D341Med (cell line): ENCODE measurements at places on chromosomes 2 and 18.

- DNase-seq = no peak
Measured at GRCh38 chr18:3273042-3273441, 11.1 kb downstream of the MYL12B start.

GRCh38 chr18:60188958-60189357, 183.6 kb downstream of the MC4R start:
- DNase-seq = no peak

GRCh38 chr2:100783987-100784386, 36.0 kb upstream of the NPAS2 start:
- no peak for DNase-seq

DNA sequence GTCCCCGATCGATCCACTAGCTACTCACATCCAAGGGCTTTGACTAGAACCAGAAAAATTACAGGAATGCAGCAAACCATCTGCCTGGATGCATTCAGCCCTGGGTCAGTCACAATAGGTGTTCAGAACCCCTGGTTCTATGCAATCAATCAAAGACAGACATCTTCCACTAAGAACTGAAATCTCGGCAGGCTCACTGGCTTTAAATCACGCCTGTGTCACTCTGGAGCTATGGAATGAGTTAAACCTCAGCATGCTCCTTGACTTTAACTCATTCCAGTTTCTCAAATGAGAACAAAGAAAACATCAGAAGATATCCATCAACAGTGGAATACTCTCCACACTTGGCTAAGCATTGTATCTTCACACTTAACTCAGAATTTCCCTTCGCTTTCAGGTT, 68.1 kb upstream of the SPTBN1 start:
- no peak for DNase-seq

GRCh38 chr2:58501371-58502160, 260.4 kb upstream of the FANCL start:
- DNase-seq = no peak

DNA sequence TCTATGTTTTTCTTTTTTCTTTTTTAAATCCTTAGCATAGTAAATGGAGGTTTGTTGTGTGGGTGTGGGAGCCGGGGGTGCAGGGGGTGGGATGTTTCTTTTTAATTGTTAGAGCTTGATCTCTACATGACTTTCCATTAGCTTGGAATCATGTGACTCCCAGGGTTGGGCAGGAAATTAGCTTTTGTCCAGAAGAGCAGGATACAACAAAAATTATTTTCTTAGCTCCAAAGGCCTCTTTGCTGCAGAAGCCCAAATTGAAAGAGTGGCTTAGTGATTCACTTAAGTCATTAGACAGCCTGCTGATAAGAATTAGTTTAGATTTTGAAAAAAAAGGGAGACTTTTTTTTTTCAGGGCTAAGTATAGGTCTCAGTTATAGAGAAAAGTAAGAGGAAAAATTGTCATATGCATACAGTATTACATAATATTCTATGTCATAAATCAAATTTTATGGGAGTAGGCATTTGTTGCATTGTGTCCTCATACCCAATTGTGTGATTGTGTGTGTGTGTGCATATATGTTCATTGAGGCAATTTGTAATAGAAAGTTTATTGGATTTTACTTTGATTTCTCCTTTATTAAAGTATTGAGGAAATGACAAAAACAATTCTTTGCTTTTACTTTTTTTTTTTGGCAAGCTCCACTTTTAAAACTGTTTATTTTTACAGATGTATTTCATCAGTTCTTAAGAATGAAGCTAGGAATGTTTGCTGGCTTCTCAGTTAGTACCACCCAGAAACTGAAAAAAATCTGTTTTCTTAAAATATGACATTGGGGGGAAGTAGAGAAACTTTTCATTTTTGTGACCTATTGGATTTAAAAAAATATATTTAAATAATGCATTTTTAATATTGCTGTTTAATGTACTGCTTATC, 47.4 kb downstream of the TSPYL6 start:
- no peak for DNase-seq

DNA sequence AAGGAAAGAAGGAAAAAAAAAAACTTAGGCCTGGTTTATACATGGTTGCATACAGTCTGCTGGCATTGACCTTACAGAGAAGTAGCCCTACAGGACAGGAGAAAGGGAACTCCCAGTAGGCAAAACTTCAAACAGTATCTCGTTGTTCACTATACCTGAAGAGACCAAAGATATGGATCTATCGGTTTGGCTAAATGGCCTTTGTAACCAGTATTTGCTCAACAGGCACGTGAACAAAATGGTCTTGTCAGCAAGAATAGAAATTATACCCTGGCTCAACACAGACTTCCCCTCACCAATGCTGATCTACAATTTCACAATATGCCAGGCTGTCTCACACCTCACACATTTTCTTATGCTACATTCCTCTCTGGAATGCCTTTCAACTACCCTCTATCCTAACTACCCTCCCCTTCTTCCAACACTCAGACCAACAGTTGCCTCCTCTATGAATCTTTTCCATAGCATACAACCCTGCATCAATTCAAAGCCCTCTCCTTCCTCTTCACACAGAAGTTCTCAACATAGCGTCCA, 13.7 kb downstream of the HYCC2 start:
- DNase-seq = no peak

GRCh38 chr2:11667866-11668637, 1.9 kb downstream of the NTSR2 start:
- DNase-seq = no peak

DNA sequence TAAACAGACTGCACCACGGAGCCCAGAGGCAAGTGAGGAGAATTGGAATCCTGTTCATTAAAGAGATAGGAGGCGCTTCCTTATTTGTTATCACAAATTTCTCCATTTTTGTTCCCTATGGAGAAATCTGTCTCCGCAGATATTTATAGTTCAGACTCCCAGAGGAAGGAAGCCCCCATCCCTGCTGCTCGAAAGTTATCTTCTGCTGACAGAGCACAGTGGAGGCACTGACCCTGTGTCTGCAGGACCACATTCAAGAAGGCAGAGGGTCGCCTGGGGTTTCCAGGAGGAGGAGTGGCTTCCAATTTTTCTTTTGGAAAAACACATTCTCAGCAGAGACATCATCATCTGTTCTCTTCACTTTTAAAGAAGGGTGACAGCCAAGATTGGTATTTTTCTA, 73.0 kb upstream of the GPR45 start:
- no peak for DNase-seq

- no peak for DNase-seq
Measured at GRCh38 chr2:58558881-58559280, 317.8 kb upstream of the FANCL start.

- DNase-seq = no peak
Measured at GRCh38 chr2:46798998-46799698, 116.5 kb downstream of the MCFD2 start.

- DNase-seq = no peak
Measured at GRCh38 chr2:127217470-127218325, 2.4 kb downstream of the CYP27C1 start.

GRCh38 chr2:156625360-156626170, 189.4 kb downstream of the GPD2 start:
- no peak for DNase-seq

GRCh38 chr2:16050261-16050907, 110.0 kb downstream of the MYCN start:
- no peak for DNase-seq
